ENCODE measurements at places on chromosomes 1 and 21. TPM values are rescaled to one million over a fixed set of nuclear protein-coding genes. Genes with fewer than 3 reads are reported as not detected.

DNA sequence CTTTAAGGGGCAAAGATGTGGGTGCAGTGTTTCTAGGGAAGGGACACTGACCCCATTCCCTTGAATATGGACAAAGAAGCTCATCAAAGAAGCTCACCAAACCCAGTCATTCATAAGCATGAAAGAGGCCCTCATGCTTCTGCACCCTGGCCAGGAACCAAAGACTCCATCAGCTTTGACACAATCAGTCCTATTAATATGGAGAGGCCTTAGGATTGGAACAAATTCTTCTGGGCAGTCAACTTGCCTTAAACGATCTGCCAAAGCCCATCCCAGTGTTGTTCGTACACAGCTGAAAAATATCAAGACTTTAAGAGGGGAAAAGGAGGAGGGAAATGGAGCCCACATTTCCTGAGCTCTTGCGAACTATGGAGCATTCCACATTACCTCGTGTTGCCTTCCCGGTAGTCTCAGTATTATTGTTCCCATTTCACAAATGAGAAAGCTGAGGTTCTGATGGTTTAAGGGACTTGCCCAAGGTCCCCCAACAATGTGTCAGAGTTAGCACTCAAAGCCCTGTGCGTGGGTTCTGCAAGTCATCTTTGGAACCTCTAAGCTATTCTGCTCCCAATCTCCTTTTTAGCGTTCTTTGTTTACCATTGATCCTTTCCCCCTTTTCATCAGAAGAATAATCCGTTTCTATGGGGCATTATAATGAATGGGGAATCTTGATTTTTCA is 161.9 kb downstream of the ZBTB18 start:
- no peak overlapping the region for H3K27ac ChIP-seq
- no peaks in the 10 kb centered on the region for H3K4me1 ChIP-seq
- H3K27me3 ChIP-seq = peaks cover 7% of the 10 kb centered on the region
- no peak for DNase-seq
- no peaks in the 10 kb centered on the region for H3K36me3 ChIP-seq

DNA sequence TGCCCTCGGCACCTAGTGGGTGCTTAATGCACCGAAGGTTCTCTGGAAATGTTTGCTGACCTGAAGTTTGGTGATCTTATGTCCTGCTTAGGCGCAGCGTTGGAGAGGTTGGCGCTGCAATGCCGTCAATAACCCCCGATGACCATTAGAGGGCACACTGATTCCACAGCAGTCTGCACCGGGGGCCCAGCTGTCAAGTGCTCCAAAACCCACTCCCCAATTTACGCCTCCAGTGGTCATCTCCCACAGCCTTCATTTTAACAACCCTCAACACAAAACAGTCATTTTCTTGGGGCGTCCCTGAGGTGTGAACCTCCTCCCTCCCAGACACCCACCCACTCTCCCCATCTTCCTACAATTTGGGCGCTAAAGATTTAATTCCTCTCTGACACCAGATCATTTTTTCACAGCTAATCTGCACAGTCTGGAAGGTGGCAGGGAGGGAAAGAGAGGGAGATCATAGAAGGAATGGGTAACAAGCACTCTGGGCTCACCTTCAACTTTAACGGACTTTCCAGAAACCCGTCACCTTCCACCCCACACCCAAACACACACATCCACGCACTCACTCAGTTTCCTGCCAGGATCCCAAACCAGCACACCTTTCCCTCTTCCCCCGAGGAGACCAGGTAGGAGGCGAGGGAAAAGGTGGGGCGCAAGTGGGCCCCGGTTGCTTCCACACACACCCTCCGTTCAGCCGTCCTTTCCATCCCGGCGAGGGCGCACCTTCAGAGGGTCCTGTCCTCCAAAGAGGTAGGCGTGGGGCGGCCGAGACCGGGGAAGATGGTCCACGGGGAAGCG is 570 bp upstream of the NPR1 start:
- peaks cover 44% of the 10 kb centered on the region for H3K27me3 ChIP-seq
- H3K4me1 ChIP-seq = peaks cover 23% of the 10 kb centered on the region
- DNase-seq = peak; percentile 30

- H3K4me3 ChIP-seq = no peak overlapping the region
- H3K27me3 ChIP-seq = peaks cover 2% of the 10 kb centered on the region
- DNase-seq = no peak
- H3K27ac ChIP-seq = no peak overlapping the region
Measured at GRCh38 chr1:171081314-171081753, 9.4 kb upstream of the FMO3 start.

DNA sequence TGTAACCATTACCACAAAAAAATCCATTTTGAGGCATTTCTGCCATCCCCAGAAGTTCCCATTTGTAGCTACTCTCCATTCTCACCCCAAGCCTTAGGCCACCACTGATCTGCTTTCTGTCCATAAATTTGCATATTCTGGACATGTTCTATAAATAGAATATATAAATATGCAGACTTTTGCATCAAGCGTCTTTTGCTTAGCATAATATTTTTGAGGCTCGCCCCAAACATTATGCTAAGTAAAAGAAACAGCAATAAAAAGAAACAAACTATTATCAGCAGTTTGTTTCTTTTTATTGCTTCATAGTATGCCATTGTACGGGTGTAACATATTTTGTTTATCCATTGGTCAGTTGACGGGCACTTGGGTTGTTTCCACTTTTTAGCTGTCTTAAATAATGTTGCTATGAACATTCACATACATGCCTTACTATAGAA is 7.9 kb downstream of the TFAP2E start:
- no peak overlapping the region for H3K4me3 ChIP-seq
- H3K27me3 ChIP-seq = peaks cover 9% of the 10 kb centered on the region
- H3K4me1 ChIP-seq = peaks cover 14% of the 10 kb centered on the region
- H3K27ac ChIP-seq = no peak overlapping the region
- peaks cover 4% of the 10 kb centered on the region for H3K36me3 ChIP-seq

- no peak overlapping the region for H3K27ac ChIP-seq
- H3K36me3 ChIP-seq = peaks cover 19% of the 10 kb centered on the region
- no peak overlapping the region for H3K4me3 ChIP-seq
- no peaks in the 10 kb centered on the region for H3K27me3 ChIP-seq
- H3K4me1 ChIP-seq = peaks cover 7% of the 10 kb centered on the region
- no peak for DNase-seq
Measured at GRCh38 chr21:28624626-28625025, 368.1 kb downstream of the LTN1 start.

GRCh38 chr1:116690396-116690848 is 22.9 kb upstream of the IGSF3 start:
- DNase-seq = no peak
- no peaks in the 10 kb centered on the region for H3K36me3 ChIP-seq

DNA sequence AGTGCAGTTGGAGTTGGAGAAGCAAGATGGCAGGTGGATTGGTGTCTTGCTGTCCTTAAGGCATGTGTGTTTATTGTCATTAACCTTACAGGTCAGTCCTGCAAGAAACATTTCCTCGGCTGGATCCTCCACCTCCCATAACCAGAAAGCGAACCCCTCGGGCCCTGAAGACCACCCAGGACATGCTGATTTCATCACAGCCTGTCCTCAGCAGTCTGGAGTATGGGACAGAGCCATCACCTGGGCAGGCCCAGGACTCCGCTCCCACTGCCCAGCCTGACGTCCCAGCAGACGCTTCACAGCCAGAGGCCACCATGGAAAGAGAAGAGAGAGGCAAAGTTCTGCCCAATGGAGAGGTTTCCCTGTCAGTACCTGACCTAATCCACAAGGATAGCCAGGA is 1.6 kb downstream of the C1orf226 start:
- no peaks in the 10 kb centered on the region for H3K36me3 ChIP-seq
- no peak overlapping the region for H3K27ac ChIP-seq
- no peak overlapping the region for H3K4me3 ChIP-seq
- no peaks in the 10 kb centered on the region for H3K4me1 ChIP-seq
- peaks cover 6% of the 10 kb centered on the region for H3K27me3 ChIP-seq
- no peak for DNase-seq

DNA sequence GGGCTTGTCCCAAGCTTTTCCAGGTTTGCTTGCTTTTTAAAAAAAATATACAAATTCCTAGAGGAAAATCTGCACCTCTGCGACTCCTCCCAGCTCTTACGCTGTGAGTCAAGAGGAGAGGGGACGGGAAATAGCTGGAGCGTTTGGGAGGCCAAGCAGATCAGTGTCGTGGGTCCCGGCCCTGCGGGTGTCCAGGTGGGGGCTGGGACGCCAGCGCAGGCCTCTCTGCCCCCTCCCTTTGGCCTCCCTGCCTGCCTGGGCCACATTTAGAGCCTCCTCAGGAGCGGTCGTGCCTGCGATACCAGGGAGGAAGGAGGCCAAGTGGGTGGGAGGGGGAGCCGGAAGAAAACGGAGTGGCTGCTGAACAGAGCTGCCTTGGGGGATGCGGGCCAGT is 9.0 kb downstream of the WNT4 start:
- H3K36me3 ChIP-seq = no peaks in the 10 kb centered on the region
- no peak for DNase-seq
- H3K27ac ChIP-seq = no peak overlapping the region

DNA sequence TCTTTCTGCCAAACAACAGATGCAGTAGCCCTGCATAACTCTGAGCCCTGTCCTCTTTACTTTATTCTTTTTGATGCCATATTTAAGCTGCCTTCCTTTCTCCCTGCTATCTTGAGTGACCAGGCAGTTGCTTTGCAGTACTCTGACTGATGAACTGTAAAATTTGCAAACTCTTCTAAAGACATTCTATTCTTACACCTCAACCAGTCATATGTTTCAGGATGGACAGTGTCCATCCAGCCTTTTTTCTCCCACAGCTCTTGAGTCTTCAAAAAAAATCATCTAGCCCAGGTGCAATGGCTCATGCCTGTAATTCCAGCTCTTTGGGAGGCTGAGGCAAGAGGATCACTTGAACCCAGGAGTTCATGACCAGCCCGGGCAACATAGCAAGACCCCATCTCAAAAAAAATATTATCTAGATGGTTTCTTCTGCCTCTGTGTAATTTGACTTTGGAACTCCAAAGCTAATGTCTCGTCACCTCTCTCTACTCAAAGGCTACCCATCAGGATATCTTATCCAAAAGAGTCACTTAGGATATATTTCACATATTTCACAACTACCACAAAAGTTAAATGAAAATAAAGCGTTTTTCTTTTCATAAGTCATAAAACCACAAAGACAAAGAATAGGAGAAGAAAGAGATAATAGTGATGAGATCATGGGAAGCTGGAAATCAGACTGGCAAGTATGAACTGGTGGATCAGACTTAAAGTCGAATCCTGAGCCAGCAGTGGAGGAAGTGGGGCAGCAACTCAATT is 54.6 kb upstream of the IPO9 start:
- H3K36me3 ChIP-seq = no peaks in the 10 kb centered on the region
- H3K27ac ChIP-seq = no peak overlapping the region
- DNase-seq = no peak
- H3K4me1 ChIP-seq = no peaks in the 10 kb centered on the region

- DNase-seq = no peak
- H3K27me3 ChIP-seq = no peaks in the 10 kb centered on the region
- no peaks in the 10 kb centered on the region for H3K36me3 ChIP-seq
- no peak overlapping the region for H3K4me3 ChIP-seq
- H3K27ac ChIP-seq = no peak overlapping the region
Measured at GRCh38 chr1:85850238-85850637, 142.0 kb upstream of the ZNHIT6 start.

- H3K27ac ChIP-seq = no peak overlapping the region
- no peaks in the 10 kb centered on the region for H3K36me3 ChIP-seq
- no peaks in the 10 kb centered on the region for H3K27me3 ChIP-seq
- DNase-seq = no peak
- no peak overlapping the region for H3K4me3 ChIP-seq
- H3K4me1 ChIP-seq = no peaks in the 10 kb centered on the region
Measured at GRCh38 chr1:4965346-4966075, 311.1 kb downstream of the AJAP1 start.

GRCh38 chr1:110829955-110830553 is 42.9 kb upstream of the CD53 start:
- peaks cover 2% of the 10 kb centered on the region for H3K36me3 ChIP-seq
- H3K27me3 ChIP-seq = peaks cover 21% of the 10 kb centered on the region
- H3K4me3 ChIP-seq = no peak overlapping the region
- peak; percentile 5 for DNase-seq
- H3K27ac ChIP-seq = no peak overlapping the region

CCDC30 gene
- total RNA-seq = 1.0 TPM

COL9A2 gene
- 22.3 TPM for total RNA-seq

SMPDL3B gene
- total RNA-seq = 0.29 TPM

PPP1R15B gene
- 75.8 TPM for total RNA-seq

GNG4 gene
- total RNA-seq = 109 TPM

ASPM gene
- 27.5 TPM for total RNA-seq

KRTAP11-1 gene
- not detected for total RNA-seq

TBX15 gene
- total RNA-seq = not detected
